ENCODE measurements at places on chromosomes 7 and 10. TPM values are rescaled to one million over a fixed set of nuclear protein-coding genes. Genes with fewer than 3 reads are reported as not detected.

- peak; percentile 46 for DNase-seq
Measured at GRCh38 chr7:115676080-115676479, 354.5 kb downstream of the TFEC start.

- no peak for DNase-seq
Measured at GRCh38 chr7:32941681-32942414, 15.4 kb upstream of the FKBP9 start.

The CFTR gene
- total RNA-seq = not detected

DNA sequence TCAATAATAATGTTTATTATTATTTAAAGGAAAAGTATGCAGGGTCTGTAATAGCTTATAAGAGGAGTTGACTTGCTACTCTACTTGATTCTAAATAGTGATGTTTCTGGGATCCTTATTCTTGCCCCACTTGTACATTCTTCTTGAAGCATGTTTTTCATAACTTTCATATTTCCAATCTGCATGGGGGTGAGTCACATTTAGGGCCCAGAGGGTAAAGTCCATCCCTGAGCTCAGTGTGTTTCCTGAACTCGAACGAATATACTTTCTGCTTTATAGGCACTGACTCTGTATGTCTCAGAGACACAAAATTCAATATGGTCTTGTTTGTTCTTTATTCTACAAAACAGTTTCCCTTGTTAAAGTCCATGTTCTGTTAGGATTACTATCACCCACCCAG lies 61.0 kb upstream of the SMIM30 start:
- no peak for DNase-seq

The HOXA7 gene
- 2.6 TPM for total RNA-seq

The NEBL gene
- 14.7 TPM for total RNA-seq

DNA sequence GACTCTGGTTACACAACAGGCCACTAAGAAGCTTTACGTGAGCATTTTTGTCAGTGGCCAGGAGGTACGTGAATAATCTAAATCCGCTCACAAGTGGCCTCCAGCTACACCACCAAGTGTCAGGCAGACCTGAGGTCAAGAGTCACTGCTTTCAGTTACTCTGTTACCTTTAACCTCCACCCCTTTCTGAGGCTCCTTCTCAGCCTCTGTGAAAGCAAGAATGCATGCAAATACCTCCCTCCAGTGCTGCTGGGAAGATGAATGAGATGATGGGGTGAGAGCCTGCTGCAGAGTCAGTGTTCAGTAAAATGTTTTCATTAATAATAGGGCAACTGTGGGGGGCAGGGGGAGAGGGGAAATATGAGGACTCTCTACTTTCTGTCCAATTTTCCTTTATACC lies 11.2 kb downstream of the DDC start:
- no peak for DNase-seq

DNA sequence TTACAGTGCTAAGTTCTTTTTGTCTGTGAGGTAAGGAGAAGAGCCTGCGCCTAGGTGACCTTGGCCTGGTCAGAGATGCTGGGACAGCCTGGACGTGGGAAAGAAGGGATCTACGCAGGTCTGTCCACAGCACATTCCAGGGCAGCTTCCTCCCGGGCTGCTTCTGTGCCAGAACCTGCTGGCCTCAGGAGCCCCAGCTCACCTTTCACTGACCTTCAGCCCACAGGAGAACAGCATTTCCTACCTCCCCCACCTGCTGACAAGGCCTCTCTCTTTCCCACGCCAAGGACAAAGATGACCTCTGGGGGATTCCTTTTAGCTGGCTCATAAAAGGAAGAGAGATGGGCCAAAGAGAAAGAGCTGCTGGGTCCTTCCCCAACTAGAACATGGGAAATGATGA lies 260.6 kb downstream of the KCNMA1 start:
- DNase-seq = peak; percentile 48

- peak; percentile 16 for DNase-seq
Measured at GRCh38 chr10:133127291-133128125, 32.5 kb upstream of the KNDC1 start.

The CLDN4 gene
- total RNA-seq = 724 TPM

DNA sequence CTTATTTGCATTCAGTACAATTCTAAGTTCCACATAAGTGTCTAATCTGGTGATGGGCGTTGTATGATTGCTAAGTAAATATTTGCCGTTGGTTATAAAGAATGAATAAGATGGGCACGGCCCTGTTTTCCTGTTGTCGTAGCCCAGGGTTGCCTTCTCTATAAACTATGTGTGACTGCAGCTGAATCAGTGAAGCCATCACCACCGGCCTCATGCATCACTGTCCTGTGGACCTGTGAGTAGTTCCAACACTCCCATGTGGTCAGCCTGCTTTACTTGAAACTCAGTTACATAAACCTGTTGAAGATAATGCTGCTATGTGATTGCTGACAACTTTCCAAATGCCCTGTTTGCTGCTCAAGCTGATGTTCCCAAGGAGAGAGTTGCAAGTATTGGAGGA lies 21.6 kb upstream of the KLF6 start:
- DNase-seq = peak; percentile 83

- peak; percentile 13 for DNase-seq
Measured at GRCh38 chr7:16465469-16466361, at the start of gene SOSTDC1. SOSTDC1 (minus strand) TSS chr7:16465738; CDS start chr7:16465668, 70 bp downstream.

DNA sequence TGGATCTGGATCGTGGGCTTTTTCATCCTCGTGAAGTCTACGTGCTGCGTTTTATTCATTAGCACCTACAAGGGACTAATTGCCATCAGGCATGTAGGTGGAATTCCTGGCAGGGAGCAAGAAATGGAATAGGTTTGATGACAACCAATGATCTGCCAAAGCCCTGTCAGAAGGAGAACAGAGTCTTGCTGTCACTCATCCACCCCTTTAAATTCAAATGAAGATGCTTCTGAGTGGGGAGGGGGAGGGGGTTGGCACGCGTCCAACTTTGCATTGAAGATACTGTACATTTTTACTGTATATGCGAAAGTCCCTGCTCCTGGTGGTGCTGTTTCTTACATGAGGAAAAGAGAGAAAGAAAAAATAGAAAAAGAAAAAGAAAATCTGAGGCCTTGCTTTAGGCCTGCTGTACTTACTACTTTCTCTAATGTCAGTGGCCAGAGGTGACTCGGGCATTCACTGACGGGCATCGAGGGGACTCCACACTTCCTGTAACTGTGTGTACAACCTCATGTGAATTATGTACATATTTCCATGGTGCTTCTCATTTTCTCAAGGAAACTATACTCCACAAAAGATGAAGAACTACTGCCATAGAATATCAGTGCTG lies 569.1 kb downstream of the INHBA start:
- DNase-seq = no peak

GRCh38 chr7:26182283-26182682 lies 18.3 kb downstream of the HNRNPA2B1 start:
- DNase-seq = peak; percentile 16

The TMEM184A gene
- 23.1 TPM for total RNA-seq

GRCh38 chr10:62050346-62050892 lies 148.9 kb downstream of the ARID5B start:
- DNase-seq = peak; percentile 51

GRCh38 chr10:62217683-62218082 lies 51.0 kb downstream of the RTKN2 start:
- DNase-seq = no peak

DNA sequence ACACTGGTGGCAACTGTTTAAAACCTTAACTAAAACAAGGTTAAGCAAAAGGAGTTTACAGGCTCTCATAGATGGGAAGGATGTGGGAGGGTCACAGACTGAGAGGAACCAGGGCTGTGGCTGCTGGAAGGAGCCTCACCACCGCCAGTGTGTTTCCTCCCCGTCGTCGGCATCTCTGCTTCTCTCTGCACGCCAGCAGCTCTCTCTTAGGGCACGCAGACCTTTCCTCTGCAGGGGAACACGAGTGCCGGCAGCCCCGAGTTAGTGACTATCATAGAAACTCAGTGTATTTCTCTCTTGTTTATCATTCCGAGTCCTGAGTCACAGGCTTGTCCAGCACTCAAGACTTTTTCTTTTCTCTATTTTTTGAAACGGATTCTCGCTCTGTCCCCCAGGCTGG lies 8.1 kb upstream of the SH2D4B start:
- no peak for DNase-seq

DNA sequence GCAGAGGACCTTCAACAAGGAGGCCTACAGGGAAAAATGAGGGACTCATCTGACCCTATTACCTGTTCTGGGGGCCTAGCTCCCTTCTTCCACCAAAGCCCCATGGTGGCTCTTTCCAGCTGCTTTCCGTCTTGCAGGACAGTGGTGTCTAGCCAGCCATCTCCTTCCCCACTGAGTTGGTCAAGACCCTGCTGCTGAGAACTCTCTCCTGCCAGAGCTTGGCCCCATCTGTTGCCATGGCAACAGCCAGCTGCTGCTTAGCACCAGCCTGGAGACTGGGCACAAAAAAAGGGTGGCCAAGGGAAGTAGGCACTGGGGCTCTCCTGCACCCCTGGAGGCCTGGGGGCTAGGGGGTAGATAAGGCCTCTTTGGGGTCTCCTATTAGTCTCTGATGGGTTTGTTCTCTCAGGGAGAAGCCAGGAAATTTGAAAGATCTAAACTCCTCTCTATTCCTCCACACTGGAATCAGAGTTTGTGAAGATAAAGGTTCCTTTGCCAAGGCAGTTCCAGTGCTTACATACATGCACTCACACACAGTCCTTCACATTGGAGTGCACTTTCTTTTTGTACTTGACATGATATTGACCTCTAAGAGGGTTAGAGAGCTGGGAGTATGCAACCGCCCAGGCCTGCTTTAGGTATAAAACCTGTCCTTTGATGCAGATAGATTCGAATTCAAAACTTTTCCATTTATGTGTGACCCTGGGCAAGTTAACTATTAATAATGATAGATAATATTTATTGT lies 15.8 kb downstream of the TSPAN33 start:
- no peak for DNase-seq

GRCh38 chr10:53396876-53397275 lies 624.3 kb upstream of the MBL2 start:
- no peak for DNase-seq

DNA sequence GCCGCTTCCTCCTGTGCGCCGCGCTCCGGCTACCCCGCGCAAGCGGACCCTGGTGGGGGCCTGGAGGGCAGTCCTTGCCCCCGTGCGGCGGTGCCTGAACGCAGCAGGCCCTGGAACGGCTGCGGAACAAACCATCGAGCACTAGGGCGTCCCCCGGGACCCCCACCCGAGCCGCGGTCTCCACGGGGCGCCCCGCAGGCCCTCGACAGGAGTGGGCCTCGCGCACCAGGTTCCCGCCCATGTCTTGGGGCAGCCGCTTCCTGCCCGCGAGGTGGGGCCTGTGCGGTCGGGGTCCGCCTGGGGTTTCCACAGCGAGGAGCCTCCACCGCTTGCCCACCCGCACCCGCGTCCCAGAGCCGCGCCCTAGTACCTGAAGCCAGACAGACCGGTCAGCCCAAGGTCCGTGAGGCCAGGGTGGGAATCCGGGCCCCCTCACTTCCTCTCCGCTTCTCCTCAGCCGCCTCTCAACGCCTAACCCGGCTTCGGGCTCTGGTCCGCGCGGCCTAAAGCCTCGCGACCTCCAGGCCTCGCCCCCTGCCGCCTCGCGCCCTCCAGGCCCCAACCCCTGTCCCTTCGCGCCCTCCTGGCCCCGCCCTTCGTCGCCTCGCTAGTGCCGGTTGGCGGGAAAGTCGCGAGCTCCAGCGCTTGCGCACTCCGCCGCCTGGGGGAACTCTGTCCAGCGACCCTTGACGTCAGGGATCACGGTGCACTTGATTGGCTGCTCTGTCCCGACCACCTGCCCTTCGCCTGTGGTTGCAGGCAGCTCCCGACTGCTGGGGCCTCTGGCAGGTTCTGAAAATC lies 7.0 kb upstream of the GBX1 start:
- no peak for DNase-seq

The BLVRA gene
- 33.9 TPM for total RNA-seq

The CCDC3 gene
- not detected for total RNA-seq

The CHN2 gene
- 7.7 TPM for total RNA-seq

Data from PC-3 (cell line).